ENCODE measurements at places on chromosomes 1 and 21. TPM values are rescaled to one million over a fixed set of nuclear protein-coding genes. Genes with fewer than 3 reads are reported as not detected.
A peak's percentile ranks its signal among the peaks of the same experiment; 100 is the strongest.

The NBPF4 gene
- polyA plus RNA-seq = not detected

The OR2L2 gene
- not detected for polyA plus RNA-seq

The EDN2 gene
- polyA plus RNA-seq = 0.22 TPM

The SPRR5 gene
- polyA plus RNA-seq = not detected

The AADACL4 gene
- not detected for polyA plus RNA-seq

The ADGRL2 gene
- 69.0 TPM for polyA plus RNA-seq

The FAM72D gene
- polyA plus RNA-seq = 0.69 TPM

The TAF1A gene
- 7.9 TPM for polyA plus RNA-seq

The STIL gene
- 5.4 TPM for polyA plus RNA-seq

DNA sequence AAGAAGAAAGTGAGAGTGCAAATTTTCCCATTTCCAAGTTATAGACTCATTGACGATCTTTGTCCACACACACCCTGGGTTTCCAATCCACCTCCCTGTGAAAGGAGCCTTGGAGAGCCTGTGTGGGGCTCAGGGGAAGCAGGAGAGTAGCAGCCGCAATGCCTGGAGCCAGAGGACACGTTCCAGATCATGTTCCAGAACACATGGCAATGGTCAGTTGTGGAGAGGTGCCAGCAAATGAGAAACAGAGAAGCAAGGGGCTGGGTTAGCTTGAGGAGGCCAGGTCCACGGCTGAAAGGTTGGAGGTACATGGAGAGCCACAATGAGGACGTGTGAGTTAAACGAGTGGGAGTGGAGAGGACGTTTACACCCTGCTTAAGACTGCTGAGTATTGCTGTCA lies 33.0 kb upstream of the SIPA1L2 start:
- peak; percentile 25 for DNase-seq

DNA sequence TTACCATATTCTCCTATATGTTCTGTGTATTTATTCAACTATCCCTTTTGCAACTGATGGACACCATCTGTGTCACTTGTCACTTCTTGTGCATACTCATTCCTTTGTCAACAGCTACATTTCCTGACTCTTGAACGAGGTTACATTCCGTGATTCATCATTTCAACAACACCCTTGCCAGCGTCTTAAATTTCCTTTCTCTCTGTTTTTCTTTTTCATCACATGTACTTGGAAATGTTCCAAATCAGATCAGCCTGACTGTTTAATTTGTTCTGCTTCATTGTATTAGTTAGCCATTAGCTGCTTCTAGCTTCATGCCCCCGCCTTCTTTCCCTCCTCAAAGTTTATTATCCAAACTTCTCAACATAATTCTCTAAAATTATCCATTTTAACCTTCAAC lies 173.0 kb downstream of the ADGRL4 start:
- no peak for DNase-seq

GRCh38 chr21:42160765-42161164 lies 58.2 kb upstream of the ABCG1 start:
- no peak for DNase-seq

DNA sequence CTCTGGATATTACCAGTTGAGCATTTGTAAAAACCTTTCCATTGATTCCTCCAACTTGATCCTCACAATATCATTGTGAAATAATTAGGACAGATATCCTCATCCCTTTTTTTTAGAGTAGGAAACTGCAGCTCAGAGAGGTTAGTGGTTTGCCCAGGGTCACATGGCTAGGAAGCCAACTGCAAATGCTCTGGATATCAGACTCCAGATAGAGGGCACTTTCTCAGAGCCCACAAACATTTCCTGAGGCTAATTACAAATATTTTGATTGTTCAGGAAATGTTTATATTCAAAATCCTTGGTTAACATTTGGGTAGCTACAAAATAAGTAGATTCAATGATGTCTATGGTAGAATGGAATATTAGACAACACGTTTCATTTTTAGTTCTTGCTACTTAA lies 154.8 kb upstream of the DPYD start:
- no peak for DNase-seq

DNA sequence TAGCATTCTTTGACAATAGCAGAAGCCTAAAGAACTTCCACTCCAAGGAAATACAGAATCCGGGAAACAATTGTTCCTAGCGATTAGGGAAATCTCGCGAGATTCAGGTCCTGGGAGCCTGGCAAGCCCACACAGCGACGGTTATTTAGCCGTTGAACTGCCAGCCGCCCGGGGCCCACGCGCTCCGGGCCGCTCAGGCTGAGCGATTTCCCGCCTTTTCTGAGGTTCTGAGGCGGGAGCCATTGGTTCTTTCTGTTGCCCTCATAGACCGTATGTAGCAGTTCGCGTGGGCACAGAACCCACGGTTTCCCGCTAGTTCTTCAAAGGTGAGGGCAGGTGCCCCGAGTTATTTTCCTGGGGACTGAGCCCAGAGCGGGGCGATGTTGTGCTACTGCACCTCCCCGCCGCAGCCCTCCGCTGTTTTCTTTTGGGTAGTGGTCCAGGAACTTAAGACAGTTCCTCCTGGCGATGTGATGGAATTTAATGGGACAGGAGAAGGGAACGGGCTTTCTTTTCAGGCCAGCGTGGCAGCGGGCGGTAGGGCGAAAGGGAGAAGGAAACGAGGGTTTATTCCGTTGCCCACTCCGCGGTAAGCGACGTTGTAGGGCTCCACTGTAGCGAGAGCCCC lies at the start of gene SYCP1:
SYCP1 (plus strand) TSS at position 171 of the 628 bp plus-strand sequence. CDS start 602 bp downstream, outside the sequence.
- DNase-seq = no peak

DNA sequence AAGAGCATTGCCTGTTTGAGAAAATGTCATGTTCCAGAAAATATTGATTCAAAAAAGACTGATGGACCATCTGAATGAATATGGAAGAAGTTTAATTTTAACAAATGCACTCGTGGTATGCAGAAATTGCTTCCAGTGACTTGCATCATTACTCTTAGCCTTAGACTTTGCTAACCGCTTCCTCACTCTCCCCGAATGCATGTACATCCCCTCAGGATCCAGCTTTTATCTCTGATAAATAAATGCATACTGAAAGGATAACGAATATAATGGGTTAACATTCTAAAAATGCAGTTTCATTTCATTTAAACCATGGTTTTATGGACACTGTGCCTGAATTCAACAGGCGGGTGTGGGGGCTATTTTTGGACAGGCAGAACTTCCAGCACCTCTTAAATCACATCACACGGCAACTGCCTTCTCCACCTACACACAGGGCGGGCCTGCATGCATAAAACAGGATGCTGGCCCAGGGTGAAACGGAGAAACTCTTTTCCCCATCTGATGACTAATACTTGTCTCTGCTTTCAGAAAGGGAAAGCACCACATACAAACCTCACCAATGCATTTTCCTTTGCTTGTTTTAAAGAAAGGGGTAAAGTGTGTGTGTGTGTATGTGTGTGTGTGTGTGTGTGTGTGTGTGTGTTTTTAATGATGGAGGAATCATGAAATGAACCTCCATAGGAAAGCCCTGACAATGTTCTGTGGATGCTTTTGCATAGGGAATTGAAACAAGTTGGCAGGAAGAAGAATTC lies 48.7 kb downstream of the SPAG17 start:
- peak; percentile 93 for DNase-seq

GRCh38 chr1:53122201-53122885 lies 20.1 kb downstream of the SLC1A7 start:
- peak; percentile 65 for DNase-seq

GRCh38 chr1:232376632-232377493 lies 253.1 kb downstream of the SIPA1L2 start:
- no peak for DNase-seq

DNA sequence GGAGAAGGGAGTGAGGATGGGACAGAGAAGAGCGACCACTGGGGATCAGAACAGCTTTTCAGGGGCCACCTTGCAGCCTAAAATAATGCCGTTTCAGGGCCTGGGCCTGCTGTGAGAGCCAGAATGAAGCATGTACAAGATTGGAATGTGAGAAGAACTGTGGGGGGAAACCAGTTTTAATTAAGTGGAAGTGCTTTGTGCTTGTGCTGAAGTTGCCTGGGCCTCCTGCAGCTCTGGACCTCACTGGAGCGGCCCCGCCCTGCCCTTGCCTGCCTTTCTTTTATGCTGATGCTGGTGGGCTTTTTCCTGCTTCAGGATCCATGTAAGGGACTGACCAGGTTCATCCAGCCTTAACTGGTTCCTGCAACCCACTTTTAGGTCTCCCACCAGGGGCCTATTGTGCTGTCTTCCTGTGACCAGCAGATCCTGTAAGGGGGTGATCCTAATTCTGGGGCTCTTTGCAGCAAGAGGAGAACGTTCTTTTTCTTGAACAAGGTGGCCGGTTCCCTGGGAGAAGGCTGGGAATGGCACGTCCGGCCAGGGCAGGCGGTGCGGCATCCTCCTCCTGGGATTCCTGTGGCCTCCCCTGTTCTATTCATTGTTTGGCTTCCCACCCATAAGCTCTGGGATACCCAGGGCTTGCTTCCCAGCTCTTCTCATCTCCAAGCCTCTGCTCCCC lies 3.2 kb downstream of the C1orf226 start:
- DNase-seq = no peak

- no peak for DNase-seq
Observed at GRCh38 chr1:41484402-41485241, at the start of gene EDN2. Gene EDN2, minus strand, starts transcription at chr1:41484683. Its CDS starts 82 bp downstream, at chr1:41484601.

DNA sequence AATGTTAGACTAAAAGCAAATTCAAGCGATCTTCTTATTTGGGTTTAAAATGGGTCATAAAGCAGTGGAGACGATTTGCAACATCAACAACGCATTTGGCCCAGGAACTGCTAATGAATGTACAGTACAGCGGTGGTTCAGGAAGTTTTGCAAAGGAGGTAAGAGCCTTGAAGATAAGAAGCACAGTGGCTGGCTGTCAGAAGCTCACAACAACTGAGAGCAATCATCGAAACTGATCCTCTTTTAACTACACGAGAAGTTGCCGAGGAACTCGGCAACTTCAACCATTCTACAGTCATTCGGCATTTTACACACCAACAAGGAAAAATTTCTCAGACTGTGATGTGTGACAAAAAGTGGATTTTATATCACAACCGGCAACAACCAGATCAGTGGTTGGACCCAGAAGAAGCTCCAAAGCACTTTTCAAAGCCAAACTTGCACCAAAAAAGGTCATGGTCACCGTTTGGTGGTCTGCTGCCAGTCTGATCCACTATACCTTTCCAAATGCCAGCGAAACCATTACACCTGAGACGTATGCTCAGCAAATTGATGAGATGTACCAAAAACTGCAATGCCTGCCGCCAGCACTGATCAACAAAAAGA lies 47.9 kb downstream of the ASH1L start:
- no peak for DNase-seq

DNA sequence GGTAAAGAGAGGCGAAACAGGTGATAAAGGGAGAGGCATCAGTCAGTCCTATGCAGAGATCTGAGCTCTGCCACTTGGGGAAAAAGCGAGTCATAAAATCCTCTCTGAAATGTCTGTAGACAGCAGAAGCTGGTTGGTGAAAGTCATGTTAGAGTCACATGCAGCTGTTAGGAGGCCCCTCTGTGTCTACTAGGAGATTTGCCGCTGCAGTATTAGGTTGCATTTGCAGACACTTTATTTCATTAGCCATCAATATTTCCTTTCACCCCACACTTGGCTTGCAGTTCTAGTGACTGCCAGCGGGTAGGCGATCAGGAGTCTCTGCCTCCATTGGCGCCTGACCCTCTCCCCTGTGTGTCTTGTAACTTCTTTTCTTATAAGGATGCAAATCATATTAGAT lies 16.2 kb downstream of the ATP1A4 start:
- peak; percentile 51 for DNase-seq

- no peak for DNase-seq
Observed at GRCh38 chr1:30837653-30838052, 70.9 kb downstream of the SDC3 start.

DNA sequence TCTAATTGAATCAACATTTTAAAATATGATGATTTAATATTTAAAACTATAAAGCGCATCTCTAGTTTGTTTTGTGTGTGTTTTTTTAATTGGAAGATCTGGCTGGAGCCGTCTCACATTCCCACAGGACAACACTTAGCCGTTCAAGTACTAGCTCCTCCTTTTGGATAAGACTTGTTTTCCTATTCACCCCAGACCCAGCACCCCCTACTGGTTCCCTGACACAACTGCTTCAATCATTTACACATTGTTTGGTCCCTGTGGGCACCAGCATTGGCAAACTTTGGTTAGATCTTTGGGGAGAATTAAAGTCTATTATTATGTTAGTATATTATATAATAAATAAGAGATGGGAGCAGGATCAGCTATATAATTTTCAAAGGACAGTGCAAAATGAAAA lies 34.5 kb downstream of the TYW3 start:
- no peak for DNase-seq

- DNase-seq = no peak
Observed at GRCh38 chr1:234713859-234714258, 103.9 kb upstream of the IRF2BP2 start.

GRCh38 chr1:9242338-9242969 lies 7.9 kb downstream of the H6PD start:
- peak; percentile 74 for DNase-seq

- peak; percentile 99 for DNase-seq
Observed at GRCh38 chr1:29202584-29203340, 21.1 kb upstream of the SRSF4 start.

GRCh38 chr21:16441789-16442188 lies 712.0 kb downstream of the USP25 start:
- no peak for DNase-seq

DNA sequence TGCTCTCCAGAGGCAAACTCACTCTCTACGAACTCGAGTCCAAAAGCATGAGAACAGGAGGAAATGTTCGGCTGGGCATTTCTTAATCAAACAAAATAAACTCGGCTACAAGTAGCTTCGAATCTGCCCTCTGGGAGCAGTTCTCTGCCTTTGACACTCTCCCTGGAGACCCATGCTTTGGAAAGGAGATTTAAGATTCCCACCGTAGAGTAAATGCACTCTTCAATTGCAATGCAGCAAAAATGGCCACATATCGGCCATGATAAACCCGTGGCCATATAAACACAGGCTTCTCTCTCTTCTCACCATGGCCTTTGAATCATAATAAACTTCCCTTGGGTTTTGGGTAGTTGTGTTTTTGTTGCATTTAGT lies 215.4 kb downstream of the TOMM20 start:
- no peak for DNase-seq

DNA sequence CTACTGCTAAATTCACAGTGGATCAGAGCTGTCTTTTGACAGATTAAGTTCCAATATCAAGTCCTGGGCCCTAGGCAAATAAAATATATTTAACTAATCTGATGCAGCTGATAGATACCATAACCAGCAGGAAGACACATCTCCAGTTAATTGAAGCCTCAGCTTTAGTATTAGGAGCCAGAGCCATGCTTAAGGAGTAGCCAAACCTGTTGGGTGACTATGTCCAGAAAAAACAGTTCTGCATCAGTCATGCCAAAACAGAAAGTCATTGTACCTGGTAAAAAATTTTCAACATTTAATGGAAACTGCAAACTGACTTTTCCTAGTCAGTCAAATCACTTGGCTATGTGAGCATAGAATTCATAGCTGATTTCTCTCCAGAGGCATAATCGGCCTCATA lies 200.5 kb upstream of the RUNX1 start:
- no peak for DNase-seq

- no peak for DNase-seq
Observed at GRCh38 chr1:26483980-26484379, 11.7 kb downstream of the HMGN2 start.

- peak; percentile 31 for DNase-seq
Observed at GRCh38 chr1:15007842-15008241, 145.7 kb upstream of the TMEM51 start.

GRCh38 chr1:47852006-47852718 lies 145.0 kb downstream of the TRABD2B start:
- no peak for DNase-seq

Data from muscle of leg (tissue), 16 donors.